T-helper 17 cell (primary cell): ENCODE measurements at places on chromosomes 16 and 17.
A peak's percentile ranks its signal among the peaks of the same experiment; 100 is the strongest.

GRCh38 chr17:48051706-48052486 lies 3.7 kb downstream of the NFE2L1 start:
- no peak for DNase-seq

DNA sequence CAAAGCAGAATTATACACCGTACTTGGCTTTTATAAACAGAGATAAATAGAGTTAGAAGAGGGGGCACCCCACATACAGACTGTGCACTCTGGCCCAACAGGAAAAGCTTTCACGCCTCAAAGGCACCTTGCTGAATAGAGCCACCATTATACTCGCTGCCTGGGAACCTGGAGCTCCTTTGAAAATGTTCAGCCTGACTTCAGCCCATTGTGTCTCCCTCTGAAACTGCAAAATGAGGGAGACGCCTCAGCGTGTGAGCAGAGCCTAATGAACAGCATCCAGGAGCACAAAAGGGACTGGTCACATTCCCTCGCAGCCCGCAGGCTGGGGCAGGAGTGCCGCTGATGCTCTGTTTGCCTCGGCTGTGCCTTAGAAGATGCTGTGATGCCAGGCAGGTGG lies 46.3 kb downstream of the ABCC12 start:
- no peak for DNase-seq

- DNase-seq = no peak
Observed at GRCh38 chr16:26952411-26952810, 114.3 kb upstream of the C16orf82 start.

- no peak for DNase-seq
Observed at GRCh38 chr16:57064995-57065394, 27.4 kb upstream of the CPNE2 start.

GRCh38 chr17:80944326-80944725 lies 47.3 kb upstream of the CHMP6 start:
- no peak for DNase-seq

- DNase-seq = peak; percentile 19
Observed at GRCh38 chr17:78040440-78041385, 82.2 kb downstream of the TNRC6C start.

DNA sequence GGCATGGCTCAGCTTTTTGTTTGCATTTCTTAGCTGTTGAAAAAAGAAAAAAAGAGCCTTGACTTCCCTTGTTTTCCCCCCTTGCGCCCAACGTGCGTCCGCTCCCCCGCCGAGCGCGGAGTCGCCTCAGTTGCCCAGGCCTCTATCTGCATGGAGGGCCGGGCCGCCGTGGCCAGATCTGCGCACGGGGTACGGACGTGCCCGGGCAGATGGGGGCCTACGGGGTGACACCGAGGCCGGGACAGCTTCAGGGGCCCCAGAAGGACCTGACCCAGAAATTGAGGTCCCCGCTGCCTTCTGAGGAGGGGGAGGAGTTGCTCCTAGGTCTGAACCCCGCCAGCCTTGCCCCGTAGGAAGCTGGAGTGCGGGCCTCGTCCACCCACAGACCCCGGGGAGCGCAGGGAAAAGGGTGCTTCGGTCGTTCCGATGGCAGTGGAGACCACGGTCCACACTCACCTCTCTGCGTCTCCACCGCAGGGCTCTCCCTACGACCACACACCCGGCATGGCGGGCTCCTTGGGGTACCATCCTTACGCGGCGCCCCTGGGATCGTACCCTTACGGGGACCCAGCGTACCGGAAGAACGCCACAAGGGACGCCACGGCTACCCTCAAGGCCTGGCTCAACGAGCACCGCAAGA lies 1.5 kb downstream of the IRX5 start:
- no peak for DNase-seq

DNA sequence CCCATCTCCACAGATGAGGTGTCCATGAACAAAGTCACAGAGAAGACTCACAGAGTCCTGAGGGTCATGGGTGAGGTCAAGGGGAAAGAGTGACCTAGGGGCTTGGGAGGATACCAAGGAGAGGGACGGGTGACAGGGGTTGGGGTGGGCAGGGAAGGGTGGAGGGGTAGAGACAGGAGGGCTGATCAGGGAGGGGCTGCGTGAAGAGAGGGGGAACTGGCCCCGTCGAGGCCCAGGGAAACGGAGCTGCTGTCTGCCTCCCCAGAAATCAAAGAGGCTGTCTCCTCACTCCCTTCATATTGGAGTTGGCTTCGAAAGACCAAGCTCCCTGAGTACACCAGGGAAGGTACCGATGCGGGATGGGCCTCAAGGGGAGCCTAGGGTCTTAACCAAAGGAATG lies 617 bp downstream of the TMEM95 start:
- no peak for DNase-seq

DNA sequence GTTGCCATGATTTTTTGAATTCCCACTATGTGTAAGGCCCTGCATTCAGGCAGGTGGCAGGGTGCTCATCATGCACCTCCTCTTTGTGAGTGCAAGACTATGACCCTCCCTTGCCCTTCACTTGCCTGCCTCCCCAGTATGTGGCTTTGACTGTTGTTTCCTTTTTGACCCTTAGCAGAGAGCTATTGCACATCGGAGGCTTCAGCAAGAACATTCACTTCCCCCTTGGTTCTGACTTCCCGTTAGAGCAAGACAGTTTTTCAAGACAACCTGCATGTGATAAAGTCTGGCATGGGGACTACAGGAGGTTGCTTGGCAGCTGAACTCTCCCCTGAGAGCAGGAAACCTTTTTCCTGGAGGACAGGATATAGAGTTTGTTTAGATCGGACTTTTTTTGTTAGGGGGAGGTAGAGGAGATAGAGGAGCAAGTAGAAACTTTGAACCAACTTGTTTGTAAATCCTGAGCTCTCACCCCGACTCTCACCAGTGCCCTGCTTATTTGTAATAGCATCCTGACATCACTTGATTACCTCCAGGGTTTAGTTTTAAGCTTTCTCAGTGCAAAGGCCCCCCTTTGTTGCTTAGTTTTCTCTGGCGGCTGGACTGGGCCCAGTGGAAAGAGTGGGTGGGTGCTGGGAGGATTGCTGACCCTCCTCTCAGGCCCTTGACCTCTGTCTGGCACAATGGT lies 34.3 kb downstream of the LIMD2 start:
- no peak for DNase-seq

DNA sequence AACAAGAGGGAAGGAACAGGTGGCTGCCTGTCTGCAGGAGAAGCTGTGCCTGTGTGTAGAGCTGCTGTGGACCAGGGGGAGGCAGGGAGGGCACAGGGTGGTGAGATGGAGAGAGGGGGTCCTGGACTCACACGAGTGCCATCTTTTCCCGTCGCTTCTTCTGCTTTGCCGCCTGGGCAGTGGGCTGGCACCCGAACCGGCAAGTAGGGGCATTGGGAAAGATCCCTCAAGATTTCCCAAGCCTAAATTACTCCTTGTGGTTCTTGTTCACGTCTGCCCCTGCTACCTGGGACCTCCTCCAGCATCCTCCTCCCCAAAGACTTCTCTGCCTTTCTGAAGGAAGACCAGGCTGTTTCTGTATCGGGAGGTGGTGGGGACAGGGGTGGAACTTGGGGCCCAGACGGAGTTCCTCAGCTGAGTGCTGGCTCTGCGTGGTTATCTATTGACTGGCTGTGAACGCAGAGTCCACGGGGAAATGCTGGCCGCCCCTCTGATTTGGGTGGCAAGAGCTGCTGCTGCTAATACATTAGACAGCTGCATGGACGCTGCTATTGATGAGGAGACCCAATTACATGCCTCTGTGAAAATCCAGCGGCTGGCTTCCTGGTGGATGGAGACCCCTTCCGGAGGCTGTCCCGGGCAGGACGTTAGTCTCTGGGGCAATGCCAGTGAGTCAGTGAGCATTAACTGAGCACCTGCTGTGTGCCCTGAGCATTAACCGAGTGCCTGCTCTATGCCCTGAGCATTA lies 114.5 kb downstream of the OR1D5 start:
- DNase-seq = no peak

DNA sequence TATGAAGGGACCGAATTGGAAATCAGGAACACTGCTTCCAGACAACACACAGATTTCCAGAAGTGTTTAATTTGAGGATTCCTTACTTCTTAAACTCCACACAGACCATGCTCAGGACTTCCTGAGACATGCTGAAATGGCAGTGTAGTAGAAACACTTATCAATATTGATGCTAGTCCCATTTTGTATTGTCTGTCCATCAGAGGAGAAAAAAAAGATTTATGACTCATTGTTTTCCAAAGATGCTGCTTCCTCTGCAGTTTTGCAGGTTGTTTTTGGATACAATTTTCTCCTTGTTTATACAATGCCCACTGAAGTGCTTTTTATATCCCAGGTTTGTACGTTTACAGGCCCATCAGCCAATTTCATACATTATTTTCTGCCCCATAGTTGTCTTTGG lies 68.3 kb upstream of the TANC2 start:
- no peak for DNase-seq

- DNase-seq = no peak
Observed at GRCh38 chr16:56281249-56281805, 90.0 kb downstream of the GNAO1 start.

DNA sequence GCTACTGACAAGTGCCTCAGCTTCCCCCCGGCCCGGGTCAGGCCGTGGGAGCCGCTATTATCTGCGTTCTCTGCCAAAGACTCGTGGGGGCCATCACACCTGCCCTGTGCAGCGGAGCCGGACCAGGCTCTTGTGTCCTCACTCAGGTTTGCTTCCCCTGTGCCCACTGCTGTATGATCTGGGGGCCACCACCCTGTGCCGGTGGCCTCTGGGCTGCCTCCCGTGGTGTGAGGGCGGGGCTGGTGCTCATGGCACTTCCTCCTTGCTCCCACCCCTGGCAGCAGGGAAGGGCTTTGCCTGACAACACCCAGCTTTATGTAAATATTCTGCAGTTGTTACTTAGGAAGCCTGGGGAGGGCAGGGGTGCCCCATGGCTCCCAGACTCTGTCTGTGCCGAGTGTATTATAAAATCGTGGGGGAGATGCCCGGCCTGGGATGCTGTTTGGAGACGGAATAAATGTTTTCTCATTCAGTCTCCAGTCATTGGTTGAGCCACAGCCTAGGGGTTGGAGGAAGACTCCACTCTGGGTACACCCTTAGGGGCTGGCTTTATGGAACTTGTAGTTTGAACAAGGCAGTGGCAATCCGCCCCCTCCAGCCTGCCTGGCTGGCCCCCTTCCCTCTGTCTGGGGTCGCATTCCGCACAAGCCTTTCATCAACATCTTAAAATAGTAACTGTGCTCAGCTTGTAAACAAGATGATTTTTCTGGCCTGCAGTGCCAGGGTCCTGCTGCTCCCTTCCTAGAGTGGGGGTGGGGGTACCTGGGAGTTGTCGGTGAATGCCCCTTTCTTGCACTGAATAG lies 4.1 kb downstream of the SYNGR2 start:
- DNase-seq = no peak

GRCh38 chr17:47995241-47995935 lies 24.5 kb downstream of the CDK5RAP3 start:
- DNase-seq = no peak

DNA sequence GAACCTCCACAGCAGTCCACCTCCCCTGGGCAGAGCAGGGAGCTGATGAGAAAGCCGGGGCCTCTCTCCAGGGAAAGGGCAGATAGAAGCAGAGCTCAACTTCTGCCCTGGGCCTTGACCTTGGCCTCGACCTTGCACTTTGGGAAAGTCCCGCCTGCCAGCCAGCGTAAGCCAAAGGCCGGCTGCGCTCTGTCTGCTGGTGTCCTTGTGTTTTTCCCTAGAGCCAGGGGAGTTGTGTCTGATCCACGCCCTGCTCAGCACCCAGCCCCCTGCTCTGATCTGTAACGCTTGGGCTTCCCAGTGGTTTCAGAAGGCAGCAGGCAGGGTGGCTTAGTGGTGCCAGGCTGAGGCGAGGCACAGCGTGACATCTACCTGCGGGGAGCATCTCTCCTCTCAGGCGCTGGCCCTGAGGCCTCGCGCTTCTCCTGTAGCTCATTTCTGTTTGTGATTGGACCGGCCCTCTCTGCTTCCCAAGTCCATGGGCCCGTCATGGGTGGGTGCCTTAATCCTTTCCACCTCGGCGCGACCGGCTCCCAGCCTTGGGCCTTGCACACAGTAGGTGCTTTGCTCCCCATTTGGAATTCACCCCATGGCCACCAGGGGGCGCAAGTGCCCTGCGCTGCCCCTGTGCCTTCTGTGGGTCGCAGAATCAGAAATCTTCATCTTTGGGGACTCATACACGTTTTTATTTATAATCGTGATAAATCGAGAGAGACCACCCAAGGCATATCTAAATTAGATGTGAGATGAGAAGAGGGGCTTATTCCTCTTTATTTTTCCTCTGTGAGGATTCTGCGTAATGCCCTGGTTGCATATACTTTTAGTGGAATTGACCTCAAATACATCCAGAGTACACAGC lies 24.2 kb downstream of the SGSH start:
- DNase-seq = peak; percentile 44

DNA sequence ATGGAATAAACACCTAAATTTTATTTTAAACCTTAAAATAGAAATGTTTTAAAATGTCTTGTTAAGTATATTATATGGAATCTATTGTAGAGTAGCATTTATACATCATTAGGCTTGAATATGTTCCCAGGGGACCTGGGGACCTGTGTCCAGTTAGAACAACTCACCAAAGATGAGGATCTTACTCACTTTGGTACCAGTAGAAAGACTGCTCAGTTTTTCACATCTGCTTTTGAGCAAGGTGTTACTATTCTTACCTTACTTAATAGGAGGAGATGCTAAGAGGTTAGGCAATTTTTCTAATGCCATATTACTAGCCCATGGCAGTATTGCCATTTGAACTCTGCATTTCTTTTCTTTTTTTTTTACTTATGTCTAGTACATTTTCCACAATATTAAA lies 14.7 kb downstream of the STXBP4 start:
- no peak for DNase-seq

DNA sequence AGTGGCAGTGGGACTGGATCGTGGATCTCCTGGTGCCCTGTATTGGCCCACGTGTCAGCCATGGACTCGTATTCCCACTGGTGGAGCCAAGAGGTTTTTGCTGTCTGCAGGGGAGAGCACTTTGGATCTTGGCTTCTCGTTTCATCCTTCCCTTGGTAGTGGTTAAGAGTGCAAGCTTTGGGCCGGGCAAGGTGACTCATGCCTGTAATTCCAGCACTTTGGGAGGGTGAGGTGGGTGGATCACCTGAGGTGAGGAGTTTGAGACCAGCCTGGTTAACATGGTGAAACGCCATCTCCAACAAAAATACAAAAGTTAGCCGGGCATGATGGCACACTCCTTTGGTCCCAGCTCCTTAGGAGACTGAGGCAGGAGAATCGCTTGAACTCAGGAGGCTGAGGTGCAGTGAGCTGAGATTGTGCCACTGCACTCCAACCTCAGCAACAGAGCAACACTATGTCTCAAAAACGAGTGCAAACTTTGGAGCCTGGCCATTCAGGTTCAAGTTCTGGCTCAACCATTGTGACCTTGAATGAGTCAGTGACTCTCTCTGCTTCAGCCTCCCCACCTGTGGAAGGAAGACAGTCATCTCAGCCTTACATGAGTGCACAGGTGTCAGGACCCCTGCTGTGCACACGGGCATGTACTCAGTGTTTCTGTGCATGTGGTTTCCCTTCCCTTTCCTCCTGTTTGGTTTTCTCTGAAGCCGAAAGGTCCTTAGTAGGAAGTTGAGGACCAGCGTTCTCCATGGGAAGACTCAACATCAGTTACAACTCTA lies 57.4 kb downstream of the PLCG2 start:
- no peak for DNase-seq

DNA sequence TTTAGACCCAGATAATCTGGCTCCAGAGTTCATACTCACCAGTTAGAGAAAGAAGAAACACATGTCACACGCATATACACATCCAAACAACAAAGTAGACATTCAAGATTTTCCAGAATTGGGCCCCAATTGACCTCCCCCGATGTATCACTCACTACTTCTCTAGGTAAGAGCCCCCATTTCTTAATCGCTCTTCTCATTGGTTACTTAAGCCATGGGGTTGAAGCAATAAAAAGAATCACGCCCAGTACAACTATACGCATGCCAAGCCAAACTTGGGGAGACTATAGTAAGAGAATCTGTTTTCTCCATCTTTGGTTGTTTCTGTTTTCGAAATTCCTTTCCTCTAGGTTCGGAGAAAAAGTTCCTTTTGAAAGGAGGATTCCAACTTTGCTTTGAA lies 565 bp downstream of the DDX52 start:
- DNase-seq = no peak
